Neural crest cell (in vitro differentiated cells): ENCODE measurements at places on chromosomes 4 and X. TPM values are rescaled to one million over a fixed set of nuclear protein-coding genes. Genes with fewer than 3 reads are reported as not detected.

- no peak overlapping the region for H3K27ac ChIP-seq
- H3K4me3 ChIP-seq, result no peak overlapping the region
- no peaks in the 10 kb centered on the region for H3K4me1 ChIP-seq
- DNase-seq, result no peak
- H3K27me3 ChIP-seq, result no peaks in the 10 kb centered on the region
Observed at GRCh38 chr4:75007891-75008290, 75.0 kb downstream of the PARM1 start.

- no peaks in the 10 kb centered on the region for H3K27me3 ChIP-seq
- peak overlapping the region; percentile 89 for H3K27ac ChIP-seq
- H3K4me3 ChIP-seq, result no peak overlapping the region
- DNase-seq, result no peak
- H3K36me3 ChIP-seq, result peaks cover 3% of the 10 kb centered on the region
- H3K4me1 ChIP-seq, result peaks cover 32% of the 10 kb centered on the region
Observed at GRCh38 chr4:123452616-123453015, 56.0 kb downstream of the SPRY1 start.

DNA sequence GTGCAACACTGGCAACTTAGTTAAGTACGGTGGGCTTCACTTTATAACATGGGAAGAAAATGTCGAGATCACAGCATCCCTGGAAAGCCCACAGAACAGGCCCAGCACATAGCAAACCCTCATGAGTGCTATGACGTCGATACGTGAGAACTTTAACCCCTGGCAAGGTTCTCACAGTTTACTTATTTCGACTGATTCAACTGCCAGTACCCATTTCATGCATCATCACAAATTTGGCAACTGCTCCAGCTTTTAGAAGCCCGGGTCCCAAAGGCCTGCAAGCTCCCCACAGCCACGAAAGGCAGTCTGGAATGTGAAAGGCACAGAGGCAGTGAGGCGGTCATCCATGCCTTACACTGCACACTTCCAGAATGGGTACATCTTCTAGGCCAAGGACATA is 41.2 kb downstream of the RELL1 start:
- peaks cover 6% of the 10 kb centered on the region for H3K36me3 ChIP-seq
- no peak for DNase-seq
- peaks cover 36% of the 10 kb centered on the region for H3K4me1 ChIP-seq
- no peaks in the 10 kb centered on the region for H3K27me3 ChIP-seq
- H3K4me3 ChIP-seq, result no peak overlapping the region

DNA sequence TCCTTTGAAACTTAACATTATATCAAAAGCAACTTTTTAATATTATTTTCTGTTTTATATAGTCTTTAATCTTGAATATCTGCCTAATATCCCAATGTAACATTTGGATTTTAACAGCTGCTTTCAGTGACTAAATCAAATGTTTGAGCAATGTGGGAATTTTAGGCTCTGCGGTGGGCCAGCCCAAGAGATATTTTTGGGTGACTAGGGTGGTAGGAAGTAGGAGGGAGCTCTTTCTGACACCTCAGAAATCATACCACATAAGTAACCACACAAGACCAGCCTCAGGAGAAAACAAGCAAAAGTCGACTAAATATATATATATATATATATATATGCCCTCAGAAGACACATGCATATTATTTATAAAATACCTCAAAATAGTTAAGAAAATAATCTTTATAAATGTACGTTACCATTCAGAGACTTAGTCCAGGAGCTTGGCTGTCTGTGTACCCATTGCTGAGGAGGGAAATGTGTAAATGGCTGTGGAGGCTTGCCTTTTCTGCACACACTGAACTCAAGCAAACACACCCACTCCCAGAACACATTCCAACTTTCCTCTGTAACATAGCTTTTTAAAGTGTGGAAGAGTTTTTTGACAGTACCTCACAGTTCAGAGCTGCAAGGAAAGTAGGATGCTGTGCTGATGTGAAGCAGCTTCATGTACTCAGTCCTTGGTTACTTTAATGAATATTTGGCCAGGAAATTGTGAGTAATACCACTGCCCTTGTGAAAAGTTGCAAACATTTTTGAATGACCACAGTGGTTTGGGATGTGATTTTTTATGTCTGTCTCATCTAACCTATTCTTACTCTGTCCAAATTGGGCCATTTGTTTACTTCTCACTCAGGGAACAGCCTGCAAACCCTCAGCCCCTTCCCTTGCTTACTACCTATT is at the start of gene RTL3:
RTL3 (minus strand) TSS at position 484 of the 900 bp plus-strand sequence. CDS start 908 bp downstream, outside the sequence.
- no peak within 1 kb of the TSS for H3K27ac ChIP-seq
- no peaks in the 10 kb centered on the region for H3K36me3 ChIP-seq
- H3K4me3 ChIP-seq, result no peak within 1 kb of the TSS
- H3K4me1 ChIP-seq, result no peaks in the 10 kb centered on the region
- no peaks in the 10 kb centered on the region for H3K27me3 ChIP-seq

GRCh38 chrX:30483996-30484395 is 93.6 kb downstream of the TASL start:
- no peaks in the 10 kb centered on the region for H3K4me1 ChIP-seq
- H3K27ac ChIP-seq, result no peak overlapping the region
- no peaks in the 10 kb centered on the region for H3K36me3 ChIP-seq
- no peaks in the 10 kb centered on the region for H3K27me3 ChIP-seq
- no peak for DNase-seq
- no peak overlapping the region for H3K4me3 ChIP-seq

DNA sequence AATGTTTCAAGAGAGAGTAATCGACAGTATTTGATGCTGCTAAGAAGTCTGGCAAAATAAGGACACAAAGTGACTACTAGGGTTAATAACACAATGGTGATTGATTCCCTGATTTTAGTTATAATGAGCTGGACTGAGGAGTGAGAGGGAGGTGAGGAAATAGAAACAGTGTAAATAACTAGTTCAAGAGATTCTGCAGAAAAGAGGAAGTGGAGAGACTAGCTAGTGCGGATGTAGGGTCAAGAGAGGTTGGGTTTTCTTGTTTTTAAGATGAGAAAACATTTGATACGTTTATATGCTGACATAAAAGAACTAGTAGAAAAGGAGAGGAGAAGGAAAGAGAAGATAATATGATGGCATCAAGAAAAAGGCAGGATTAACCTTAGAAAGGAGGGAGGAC is 12.2 kb upstream of the TRPC5 start:
- H3K4me3 ChIP-seq, result no peak overlapping the region
- H3K27me3 ChIP-seq, result peaks cover 5% of the 10 kb centered on the region
- no peaks in the 10 kb centered on the region for H3K36me3 ChIP-seq
- H3K4me1 ChIP-seq, result no peaks in the 10 kb centered on the region

The BTK gene
- 0.64 TPM in 1 of 2 replicates, not detected in the other for total RNA-seq

GRCh38 chrX:32582729-32583128 is 628.6 kb downstream of the DMD start:
- no peak overlapping the region for H3K4me3 ChIP-seq
- H3K27ac ChIP-seq, result no peak overlapping the region
- no peak for DNase-seq
- no peaks in the 10 kb centered on the region for H3K27me3 ChIP-seq
- no peaks in the 10 kb centered on the region for H3K36me3 ChIP-seq

GRCh38 chrX:135707880-135708279 is 5.6 kb upstream of the CT45A1 start:
- peaks cover 2% of the 10 kb centered on the region for H3K36me3 ChIP-seq
- H3K4me1 ChIP-seq, result no peaks in the 10 kb centered on the region
- no peak overlapping the region for H3K4me3 ChIP-seq

DNA sequence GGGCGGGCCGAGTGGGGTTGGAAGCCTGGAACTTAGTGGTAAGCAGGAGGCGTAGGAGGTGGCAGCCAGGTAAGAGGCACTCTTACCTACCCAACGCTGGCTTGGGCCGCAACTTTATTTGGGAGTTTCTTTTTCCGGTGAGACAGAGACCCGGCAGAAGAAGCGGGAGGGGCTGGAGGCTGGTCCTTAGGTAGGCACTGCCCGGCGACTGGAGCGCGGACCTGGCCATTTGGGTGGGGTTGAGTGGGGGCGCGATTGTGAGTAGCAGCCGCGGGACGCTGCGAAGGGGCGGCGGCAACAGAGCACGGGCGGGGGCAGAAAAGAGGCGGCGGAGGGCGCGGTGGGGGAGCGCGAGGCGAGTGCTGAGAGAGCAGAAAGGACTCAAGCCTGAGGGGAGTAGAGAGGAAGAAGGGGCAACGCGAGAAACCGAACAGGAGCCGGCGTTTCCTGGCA is 334 bp upstream of the POU4F2 start:
- H3K36me3 ChIP-seq, result no peaks in the 10 kb centered on the region
- H3K27ac ChIP-seq, result no peak overlapping the region
- peak overlapping the region; percentile 83 for H3K4me3 ChIP-seq

The NUP54 gene
- total RNA-seq, result 67.0 and 73.3 TPM in 2 replicates

DNA sequence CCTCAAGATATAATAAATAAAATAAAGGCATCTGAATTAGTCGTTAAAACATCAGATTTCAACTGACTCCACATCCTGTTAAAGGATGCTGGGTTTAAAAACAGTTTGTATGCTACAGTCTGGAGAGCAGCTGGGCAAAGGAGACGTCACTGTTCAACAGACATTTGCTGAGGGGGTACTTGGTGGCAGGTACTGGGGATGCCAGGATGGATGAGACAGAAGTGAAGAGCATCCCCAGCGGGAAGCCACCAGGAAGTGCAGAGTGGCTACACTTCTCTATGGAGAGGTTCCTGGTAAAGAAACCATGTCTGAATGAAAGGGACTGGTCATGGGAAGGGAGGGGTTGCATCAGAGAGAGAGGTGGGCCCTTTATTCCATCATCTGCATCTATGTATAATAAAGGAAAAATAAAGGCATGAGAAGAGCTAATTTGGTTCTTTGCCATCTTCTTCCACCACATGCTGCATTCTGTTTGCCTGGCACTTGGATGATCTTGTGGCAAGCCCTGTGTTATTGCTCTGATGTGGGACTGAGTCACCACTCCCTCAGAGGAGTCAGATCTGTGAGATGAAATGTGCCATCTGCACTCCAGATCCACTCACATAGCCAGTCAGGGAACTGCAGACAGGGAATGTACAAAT is 145.0 kb downstream of the SOWAHB start:
- no peak for DNase-seq
- H3K4me1 ChIP-seq, result peaks cover 56% of the 10 kb centered on the region
- peak overlapping the region; percentile 89 for H3K27ac ChIP-seq

GRCh38 chr4:8370835-8371595 is 69.5 kb downstream of the ACOX3 start:
- H3K4me3 ChIP-seq, result no peak overlapping the region
- H3K36me3 ChIP-seq, result no peaks in the 10 kb centered on the region
- no peaks in the 10 kb centered on the region for H3K4me1 ChIP-seq

DNA sequence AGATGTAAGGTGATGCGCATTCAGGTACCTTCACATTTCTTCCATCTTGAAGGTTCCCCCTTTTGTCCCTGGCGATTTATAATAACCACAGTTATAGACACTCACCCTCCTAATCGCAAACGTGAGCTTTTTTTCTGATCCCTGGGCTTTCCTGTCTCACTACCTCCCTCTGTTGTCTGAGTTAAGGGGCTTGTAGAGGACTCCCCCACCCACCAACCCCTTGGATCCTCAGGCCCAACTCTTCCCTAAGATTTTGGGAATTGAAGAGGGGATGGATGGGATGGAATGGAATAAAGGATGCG is 1.4 kb downstream of the CNKSR2 start:
- H3K36me3 ChIP-seq, result no peaks in the 10 kb centered on the region
- peaks cover 21% of the 10 kb centered on the region for H3K27me3 ChIP-seq
- DNase-seq, result no peak
- no peak overlapping the region for H3K27ac ChIP-seq
- peaks cover 39% of the 10 kb centered on the region for H3K4me1 ChIP-seq
- H3K4me3 ChIP-seq, result peak overlapping the region; percentile 95

DNA sequence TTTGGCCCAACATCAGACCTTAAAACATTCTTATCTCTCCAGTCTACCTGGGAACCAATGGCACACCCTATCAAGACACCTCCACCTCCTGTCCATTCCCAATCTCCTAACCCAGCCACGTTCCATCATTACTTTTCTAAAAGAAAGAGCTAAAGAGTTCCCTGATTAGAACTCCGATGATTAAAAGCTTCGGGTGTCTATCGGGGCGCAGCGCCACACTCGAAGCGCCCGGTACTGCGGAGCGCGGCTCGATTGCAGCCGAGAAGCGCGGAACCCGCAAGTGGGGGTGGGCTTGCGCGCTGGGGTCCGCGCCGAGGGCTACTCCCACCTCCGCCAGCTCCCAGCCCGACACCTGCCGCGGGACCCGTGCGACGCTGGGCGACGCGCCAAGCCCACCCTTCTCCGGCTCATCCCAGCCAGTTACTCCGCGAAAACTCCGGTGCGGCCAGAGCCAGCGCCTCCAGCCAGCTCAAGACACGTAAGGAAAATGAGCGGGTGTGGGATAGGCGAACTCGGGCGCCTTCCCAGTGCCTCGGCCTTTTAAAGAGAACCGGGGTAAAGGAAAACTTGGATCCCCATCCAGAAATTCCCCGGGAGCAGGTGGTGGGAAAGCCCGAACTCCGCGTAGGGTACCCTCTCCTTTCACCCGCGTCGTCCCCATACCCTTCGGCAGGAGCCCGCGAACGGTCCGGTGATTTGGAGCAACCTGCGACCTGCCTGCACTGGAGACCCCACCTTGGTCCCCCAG is 593 bp downstream of the NPY1R start:
- no peaks in the 10 kb centered on the region for H3K36me3 ChIP-seq
- H3K27ac ChIP-seq, result no peak overlapping the region
- peaks cover 13% of the 10 kb centered on the region for H3K4me1 ChIP-seq
- peaks cover 73% of the 10 kb centered on the region for H3K27me3 ChIP-seq

- H3K27ac ChIP-seq, result no peak overlapping the region
- no peak overlapping the region for H3K4me3 ChIP-seq
- no peaks in the 10 kb centered on the region for H3K27me3 ChIP-seq
- no peaks in the 10 kb centered on the region for H3K36me3 ChIP-seq
Observed at GRCh38 chr4:168659741-168660465, 163.1 kb downstream of the PALLD start.

GRCh38 chr4:87243426-87244053 is 23.1 kb upstream of the KLHL8 start:
- H3K27me3 ChIP-seq, result no peaks in the 10 kb centered on the region
- H3K4me1 ChIP-seq, result peaks cover 14% of the 10 kb centered on the region
- peaks cover 20% of the 10 kb centered on the region for H3K36me3 ChIP-seq
- H3K27ac ChIP-seq, result no peak overlapping the region
- no peak overlapping the region for H3K4me3 ChIP-seq
